ENCODE measurements at places on chromosomes 3 and 15.
A peak's percentile ranks its signal among the peaks of the same experiment; 100 is the strongest.

DNA sequence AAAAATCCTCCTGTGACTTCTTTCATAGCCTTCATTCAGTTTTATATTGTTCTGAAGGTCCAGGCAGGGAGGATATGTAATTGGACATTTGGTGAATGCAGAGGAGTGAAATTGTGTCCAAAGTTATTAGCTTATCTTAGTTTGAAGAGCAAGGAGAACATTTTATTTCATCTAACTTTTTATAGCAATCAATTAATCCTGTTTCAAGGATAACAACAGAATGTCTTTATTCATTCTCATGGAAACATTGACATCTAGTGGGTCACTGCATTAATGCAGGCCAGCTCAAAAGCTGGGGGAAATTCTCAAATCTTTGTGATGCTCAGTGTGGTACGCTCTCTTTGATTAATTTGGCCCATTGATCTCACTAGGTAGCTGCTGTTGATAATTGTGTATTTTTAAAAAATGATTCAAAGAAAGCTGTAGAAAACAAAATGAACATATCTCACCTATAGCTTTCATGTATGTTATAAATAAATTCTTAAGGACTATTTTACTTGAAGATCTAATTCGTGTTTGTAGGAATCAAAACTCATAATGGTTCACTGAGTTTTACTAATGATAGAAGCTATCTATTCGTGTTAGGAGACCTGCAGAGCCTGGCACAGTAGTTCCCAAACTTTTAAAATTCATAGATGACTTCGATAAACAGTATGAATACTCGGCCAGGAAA is 150.8 kb upstream of the KCNMB2 start:
- DNase-seq: peak; percentile 30

DNA sequence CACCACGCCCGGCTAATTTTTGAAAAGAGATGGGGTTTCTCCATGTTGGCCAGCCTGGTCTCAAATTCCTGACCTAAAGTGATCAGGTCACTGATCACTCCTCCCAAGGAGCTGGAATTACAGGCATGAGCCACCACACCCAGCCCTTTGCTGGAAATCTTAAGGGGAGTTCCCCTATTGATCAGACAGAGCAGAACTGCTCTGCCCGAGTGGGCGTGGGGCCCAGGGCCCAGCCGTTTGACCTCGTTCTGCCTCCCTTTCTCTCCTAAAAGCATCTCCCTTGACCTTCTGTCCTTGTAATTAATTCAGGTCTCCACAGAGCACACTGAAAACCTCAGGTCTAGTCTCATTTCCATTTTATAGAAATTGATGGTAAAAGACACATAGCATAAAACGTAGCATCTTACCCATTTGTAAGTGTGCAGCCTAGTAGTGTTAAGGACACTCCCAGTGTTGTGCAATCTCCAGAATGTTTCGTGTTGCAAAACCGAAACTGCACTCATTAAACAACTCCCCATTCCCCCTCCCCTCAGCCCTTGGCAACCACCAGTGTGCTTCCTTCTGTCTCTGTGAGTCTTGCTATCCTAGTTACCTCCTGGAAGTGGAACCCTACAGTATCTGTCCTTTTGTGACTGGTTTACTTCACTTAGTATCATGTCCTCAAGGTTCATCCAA is 89.3 kb downstream of the SLCO3A1 start:
- peak; percentile 93 for DNase-seq

- no peak for DNase-seq
Observed at GRCh38 chr3:9862391-9863057, 17.5 kb downstream of the CIDEC start.

- no peak for DNase-seq
Observed at GRCh38 chr3:62229908-62230307, 143.4 kb downstream of the FEZF2 start.

DNA sequence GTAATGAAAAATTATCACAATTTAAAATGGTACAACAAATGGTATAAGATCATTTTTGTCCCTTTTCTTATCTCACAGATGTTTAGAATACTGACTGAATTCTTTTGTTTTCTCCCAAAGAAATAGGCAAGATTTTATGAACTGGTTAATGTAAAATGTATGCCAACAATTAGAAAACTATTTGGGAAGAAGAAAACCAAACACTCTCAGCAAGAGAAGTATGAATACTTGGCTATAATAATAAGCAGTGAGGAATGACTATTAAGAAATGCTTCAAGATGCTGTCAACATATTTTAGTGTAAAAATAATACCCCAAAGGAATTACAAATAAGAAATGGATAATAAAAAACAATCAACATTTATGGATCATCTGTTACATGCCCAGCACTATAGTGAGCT is 18.5 kb downstream of the SHQ1 start:
- DNase-seq: no peak

- DNase-seq: no peak
Observed at GRCh38 chr3:106172780-106173179, 304.0 kb upstream of the CBLB start.

DNA sequence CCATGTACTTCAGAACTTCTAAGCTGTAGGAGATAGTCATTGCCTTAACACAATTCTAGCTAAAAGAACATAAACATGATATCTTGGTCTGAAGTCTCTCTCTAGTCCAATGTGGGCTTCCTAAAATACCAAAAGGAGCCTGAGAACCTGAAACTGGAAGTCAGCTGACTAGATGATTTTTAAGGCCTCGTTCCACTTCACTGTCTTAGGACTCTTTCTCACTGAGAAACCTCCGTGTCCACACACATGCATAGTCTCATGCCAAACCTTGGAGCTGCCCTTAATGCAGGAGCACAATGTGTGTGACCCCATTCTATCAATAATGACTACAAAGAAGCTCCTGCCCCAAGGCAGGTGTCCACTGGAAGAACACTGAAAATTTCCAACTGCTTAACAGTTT is 87.7 kb downstream of the ETFA start:
- DNase-seq: no peak

DNA sequence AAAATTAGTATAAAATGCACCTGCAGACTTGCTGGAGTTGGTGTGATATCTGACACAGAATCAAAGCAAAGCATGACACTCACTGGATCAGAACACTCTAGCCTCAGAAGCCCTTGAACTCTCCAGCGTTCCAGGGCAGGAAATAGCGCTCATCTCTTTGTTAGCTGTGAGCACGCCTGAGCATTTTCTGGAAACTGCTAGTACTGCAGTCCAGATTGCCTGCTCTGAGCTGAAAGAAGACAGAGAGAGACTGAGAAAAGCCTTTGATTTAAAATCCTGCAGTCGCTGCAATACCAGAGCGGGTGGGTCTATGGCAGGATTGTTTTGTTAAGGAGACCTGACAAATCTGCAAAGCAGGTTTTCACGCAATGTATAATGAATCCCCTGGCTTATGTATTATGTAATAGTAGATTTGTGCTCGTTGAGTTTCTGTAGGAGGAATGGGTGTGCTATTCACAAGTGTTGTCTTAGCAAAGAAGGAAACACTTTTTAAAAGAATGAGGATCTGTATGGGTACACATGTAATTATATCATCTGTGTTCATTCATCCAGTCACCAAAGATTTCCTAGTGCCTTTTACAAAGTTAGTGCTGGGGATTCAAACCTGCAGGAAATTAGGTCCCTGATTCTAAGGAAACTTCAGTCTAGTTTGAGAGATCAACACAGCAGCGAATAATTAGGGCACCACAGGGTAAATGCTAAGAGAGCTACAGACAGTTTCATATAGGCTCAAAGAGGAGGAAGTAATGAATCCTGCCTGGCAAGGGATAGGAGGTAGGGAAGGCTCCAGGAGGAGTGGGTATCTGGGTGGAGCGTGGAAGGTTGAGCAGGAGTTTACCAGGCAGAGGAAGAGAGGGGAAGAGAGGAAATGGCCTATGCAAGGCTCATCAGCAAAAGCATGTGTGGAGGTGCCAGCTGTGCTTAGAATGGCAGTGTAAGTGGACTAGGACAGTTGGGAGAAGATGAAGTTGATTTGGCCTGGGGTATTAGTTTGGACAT is 26.1 kb upstream of the MGLL start:
- no peak for DNase-seq

GRCh38 chr3:9715136-9715535 is 11.5 kb downstream of the CPNE9 start:
- DNase-seq: no peak

DNA sequence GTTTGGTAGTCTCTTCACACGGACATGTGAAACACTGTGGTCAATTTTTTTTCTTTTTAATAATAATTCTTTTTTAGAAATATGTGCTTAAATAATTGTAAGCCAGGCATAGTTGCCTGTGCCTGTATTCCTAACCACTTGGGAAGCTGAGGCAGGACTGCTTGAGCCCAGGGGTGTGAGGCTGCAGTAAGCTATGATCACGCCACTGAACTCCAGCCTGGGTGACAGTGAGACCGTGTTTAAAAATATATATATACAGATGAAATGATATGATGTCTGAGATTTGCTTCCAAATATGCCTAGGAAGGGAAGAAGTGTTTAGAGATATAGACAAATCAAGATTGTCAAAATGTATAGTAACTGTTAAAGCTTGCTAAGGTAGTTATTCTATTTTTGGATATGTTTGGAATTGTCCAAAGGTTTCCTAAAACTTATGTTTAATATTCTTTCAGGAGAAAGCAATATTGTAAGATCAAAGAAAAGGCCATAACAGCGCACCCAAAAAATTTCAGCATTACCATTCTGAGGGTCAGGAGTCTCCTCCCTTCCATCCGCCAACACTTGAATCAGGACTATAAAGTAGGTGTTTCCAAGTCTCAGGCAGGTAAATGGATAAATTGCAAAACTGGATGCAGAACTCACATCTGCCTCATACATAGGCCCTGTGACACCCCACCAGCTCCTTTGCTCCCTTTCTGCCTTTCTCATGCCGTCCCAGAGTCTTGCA is 532 bp upstream of the SELENOT start:
- no peak for DNase-seq

DNA sequence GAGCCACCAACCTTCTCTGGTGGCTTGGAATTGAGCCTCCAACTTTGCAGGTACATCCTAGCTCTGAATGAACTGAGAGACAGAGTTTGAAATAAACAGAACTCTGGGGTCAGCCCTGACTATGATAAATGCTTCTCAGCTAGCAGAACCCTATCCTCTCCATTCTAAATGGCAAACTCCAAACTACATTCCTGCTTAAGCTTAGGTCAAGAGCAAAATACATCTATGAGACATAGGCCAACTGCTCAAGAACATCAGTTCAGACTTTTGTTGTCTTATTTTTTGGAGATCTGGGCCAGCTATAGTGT is 1.5 kb upstream of the SH3BP5 start:
- no peak for DNase-seq

DNA sequence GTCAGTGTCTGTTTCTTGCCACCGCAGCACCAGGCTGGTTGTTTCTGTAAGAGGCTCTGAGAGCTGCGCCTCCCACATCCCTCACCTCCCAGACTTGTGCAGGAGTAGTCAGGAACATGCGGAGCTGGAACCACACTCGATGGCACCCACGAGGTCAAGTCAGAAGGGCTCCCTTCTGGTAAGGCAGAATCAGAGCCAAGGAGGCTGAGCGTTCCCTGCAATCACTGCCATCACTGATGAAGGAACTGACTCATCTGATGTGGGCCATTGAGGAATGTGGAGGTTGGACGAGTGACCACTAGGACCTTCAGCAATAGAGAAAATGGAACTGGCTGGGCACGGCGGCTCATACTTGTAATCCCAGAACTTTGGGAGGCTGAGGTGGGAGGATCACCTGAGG is 35.7 kb upstream of the BLM start:
- peak; percentile 51 for DNase-seq

GRCh38 chr15:62241135-62241770 is 76.2 kb upstream of the C2CD4B start:
- no peak for DNase-seq

GRCh38 chr15:92243227-92243626 is 150.5 kb upstream of the ST8SIA2 start:
- no peak for DNase-seq

DNA sequence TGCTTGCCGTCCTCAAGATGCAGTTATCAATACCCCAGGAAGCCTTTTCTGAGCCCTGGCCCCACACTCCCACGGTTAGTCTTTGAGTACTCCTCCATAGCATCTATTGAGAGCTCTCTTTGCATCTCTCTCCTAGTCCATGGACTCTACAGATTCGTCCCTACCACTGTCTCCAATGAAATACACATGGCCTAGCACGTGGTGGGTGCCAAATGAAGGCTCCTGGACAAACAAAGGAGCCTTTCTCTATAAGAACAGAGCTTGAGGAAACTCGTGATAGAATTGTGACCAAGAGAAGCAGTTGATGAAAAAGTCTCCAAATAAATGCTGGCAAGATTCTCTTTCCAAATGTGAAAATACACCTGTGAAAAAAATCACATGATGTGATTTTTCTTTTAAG is 166.1 kb downstream of the GABRG3 start:
- no peak for DNase-seq

- no peak for DNase-seq
Observed at GRCh38 chr3:158983216-158984099, 181.6 kb downstream of the MFSD1 start.

- DNase-seq: no peak
Observed at GRCh38 chr3:174547801-174548435, 311.2 kb upstream of the NAALADL2 start.

DNA sequence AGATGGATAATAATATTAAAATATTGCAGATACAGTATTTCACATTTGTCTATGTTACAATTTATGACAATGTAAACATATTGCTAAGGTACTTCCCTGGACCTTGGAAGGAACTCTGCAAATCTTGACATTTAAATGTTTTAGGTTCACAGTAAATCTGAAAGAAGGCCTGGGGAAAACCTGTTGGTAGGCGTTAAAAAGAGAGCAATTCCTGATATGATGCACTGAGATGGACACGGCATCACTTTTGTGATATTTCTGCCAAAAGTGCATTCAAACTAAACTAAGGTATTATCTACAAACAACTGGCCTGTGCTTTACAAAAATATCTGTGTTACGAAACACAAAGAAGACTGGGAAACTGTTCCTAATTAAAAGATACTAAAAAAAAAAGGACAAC is 6.1 kb upstream of the TP63 start:
- no peak for DNase-seq

DNA sequence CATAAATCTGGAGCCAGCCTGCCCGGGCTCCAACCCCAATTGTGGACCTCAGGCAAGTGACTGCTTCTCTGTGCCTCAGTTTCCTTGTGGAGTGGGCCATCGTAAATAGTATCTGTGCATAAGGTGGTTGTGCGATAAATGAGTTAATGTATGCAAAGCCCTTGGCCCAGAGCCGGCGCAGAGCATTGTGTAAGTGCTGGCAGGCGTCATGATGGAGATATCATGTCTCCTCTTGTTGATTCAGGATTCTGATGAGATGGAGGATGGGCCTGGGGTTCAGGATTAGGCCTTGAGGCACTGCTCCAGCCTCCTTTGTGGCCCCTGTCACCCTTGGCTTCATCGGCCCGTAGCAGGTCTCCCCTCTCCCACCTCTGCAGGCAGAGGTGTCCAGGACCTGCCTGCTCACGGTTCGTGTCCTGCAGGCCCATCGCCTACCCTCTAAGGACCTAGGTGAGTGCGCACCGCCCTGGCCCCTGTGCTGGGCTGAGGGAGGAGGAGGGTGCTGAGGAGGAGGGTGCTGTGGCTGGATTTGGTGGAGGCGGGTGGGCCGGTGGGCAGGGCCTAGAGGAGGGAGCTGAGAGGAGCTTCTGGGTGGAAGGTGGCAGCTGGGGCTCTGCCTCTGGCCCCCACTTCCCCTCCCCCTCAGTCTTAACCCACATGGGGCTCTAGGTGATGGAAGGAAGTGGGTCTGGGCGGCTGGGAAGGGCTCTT is 1.3 kb downstream of the PLA2G4B start:
- no peak for DNase-seq

- DNase-seq: no peak
Observed at GRCh38 chr15:85129881-85130280, 148.2 kb downstream of the PDE8A start.

- DNase-seq: no peak
Observed at GRCh38 chr3:98545940-98546339, 14.2 kb downstream of the GPR15 start.

Measured in fibroblast of the conjunctiva (primary cell).